CD4-positive, alpha-beta memory T cell (primary cell): ENCODE measurements at places on chromosomes 16 and 17. TPM values are rescaled to one million over a fixed set of nuclear protein-coding genes. Genes with fewer than 3 reads are reported as not detected.

CDT1 gene
- 0.17 TPM for total RNA-seq

CES4A gene
- total RNA-seq, result 19.8 TPM

KCNG4 gene
- not detected for total RNA-seq

SLFN14 gene
- not detected for total RNA-seq

SOST gene
- not detected for total RNA-seq

KRTAP9-2 gene
- not detected for total RNA-seq

GSPT1 gene
- 99.5 TPM for total RNA-seq

CCL16 gene
- not detected for total RNA-seq

TBX2 gene
- not detected for total RNA-seq

MAF gene
- 73.8 TPM for total RNA-seq

GRCh38 chr16:85179344-85180046 lies 67.2 kb upstream of the CIBAR2 start:
- no peak for DNase-seq

DNA sequence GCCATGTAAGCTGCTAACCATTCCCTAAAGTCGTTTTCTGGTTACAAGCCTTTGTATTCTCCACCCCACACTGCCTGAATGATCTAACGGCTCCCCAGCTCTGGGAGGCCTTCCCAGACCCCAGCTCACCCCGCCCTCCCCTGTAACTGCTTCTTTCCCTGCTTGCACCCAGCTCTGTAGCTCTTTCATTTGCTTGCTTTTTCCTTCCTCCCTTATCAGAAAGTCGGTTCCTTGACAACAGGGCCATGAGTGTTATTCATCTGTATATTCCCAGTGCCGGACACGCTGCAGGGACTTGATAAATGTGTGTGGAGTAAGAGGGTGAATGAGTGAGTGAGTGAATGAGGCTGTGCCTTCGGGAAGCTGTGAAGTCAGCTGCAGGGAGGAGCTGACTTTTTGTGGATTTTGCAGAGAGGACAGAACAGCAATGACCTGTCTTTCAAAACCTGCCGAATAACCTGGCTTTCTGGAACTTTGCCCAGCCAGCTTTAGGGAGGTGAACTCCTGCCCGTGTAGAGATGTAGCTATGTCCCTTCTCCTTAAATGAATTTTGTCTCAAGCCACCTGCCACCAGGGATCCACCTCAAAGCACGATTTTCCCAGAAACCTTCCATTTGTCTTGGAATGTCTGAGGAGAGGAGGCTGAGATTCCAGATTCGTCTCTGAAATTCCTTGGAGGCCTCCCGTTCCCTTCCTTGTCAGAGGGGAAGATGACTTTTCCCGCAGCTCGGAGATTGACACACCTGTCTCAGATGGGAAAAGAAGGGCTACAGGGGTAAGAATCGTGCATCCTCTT lies 20.0 kb upstream of the CACNG4 start:
- DNase-seq, result no peak

GRCh38 chr16:28967156-28967555 lies 7.4 kb upstream of the SPNS1 start:
- DNase-seq, result no peak

DNA sequence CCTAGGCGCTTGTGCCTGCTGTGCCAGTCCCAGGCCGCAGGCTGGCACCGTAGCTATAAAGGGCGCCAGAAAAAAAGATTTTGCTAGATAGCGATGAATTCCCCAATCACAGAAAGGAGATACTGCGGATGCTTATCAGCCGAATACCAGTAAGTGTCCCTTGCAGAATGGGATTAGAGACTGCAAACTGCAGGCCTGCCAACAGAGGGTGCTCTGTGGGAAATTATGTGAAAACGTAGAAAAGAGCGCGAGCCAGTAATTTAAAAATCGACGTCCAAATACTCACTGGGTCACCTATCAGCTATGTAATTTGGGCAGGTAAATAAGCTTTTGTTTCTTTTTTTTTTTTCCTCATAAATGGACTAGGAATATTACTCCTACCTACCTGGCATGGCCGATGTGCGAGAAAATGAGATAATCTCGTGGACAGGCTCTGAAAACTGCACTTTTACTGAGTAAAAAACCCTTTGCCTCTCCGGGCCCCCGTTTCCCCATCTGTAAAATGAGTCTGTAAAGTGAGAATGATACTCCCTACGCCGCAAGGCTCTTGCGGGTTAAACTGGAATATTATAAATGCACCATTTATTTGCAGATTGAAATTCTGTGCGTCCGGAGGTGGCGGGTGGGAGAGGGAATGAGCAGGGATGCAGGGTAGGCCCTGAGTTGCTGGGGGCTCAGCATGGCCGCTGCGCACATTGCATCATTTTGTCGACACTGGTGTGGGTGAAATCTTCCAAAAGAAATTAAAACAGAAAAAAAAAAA lies 1.2 kb upstream of the COG1 start:
- peak; percentile 63 for DNase-seq

DNA sequence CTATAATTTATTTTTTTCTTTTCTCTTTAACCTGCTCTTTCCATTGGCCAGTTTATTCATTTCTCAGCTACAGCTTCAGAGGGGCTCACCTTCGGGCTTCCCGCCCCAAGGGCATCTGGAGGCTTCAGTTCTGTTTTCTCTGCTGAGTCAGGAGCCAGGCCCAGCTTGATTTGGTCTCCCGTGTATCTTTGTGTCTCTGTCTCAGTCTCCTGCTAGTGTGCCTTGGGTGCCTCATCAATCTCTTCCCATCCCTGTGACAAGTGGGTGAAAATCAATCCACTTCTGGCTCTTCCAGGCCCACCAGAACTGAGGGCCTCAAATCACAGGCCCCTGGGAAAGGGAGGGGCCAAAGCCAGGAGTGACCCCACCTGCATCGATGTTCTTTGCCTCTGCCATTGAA lies 72.1 kb downstream of the CCDC182 start:
- DNase-seq, result no peak

DNA sequence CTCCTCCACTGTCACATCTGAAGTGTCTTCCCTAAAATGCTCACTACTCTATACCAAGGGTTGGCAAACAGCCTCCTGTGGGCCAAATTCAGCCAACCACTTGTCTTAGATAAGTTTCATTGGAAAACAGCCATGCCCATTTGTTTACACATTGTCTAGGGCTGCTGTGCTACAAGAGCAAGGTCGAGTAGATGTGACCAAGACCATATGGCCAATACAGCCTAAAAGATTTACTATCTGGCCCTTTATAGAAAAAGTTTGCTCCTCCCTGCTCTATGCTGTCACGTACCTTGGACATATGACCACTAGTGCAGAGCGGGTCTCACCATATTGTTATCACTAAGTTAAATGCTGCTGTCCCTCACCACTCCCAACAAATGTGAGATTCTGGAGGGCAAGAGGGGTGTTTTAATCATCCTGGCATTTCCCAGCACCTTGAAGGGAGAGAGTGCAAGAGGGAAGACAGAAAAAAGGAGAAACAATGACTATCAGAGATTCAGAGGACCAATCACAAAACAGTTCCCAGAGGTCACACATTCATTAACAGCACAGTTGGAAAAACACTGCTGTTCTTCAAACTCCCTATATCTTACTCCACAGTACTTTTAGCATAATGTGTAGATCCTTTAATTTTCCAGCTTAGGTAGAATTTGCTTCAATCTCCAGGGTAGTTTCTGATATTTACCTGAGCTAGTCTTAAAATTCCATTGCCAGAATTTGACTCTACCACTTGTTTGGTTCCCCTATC lies 13.2 kb downstream of the LSM12 start:
- DNase-seq, result no peak

DNA sequence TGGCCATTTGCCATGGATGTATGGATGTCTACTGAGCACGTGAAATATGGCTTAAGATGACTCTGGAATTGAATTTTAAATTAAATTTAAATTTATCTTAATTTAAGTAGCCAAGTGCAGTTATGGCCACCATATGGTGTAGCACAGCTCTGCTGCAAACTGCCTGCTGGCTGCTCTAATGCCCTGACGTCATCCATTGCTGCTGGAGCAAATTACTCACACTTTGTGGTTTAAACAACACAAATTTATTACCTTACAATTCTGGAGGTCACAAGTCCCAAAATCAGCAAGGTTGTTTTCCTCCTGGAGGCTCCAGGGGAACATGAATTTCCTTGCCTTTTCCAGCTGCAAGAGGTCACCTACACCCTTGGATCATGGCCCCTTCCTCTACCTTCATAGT lies 679.3 kb upstream of the EEF2KMT start:
- no peak for DNase-seq

GRCh38 chr17:43661699-43662412 lies at the start of gene MEOX1:
MEOX1 (minus strand) TSS chr17:43661922; CDS start chr17:43661534, 388 bp downstream.
- DNase-seq, result no peak

- DNase-seq, result no peak
Observed at GRCh38 chr17:18925187-18925586, 26.8 kb upstream of the SLC5A10 start.

- no peak for DNase-seq
Observed at GRCh38 chr16:77408607-77409006, 26.2 kb downstream of the ADAMTS18 start.

DNA sequence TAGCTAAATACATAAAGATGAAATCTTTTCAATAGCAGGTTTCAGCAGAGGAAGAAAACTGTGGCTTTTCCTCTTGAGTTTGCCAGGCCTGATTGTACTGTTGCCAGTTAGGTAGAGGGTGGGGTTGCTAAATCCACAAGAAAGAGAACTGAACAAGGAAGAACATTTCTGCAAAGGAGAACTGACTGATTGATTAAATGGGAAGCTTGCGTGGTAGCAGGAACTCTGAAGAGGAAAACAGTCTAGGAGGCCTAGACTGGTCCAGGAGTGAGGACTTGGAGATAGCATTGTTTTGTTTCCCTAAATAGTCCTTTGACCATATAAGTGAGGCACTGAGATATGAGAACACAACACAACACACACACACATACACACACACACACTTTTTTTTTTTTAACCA lies 18.8 kb downstream of the LRRC36 start:
- no peak for DNase-seq

DNA sequence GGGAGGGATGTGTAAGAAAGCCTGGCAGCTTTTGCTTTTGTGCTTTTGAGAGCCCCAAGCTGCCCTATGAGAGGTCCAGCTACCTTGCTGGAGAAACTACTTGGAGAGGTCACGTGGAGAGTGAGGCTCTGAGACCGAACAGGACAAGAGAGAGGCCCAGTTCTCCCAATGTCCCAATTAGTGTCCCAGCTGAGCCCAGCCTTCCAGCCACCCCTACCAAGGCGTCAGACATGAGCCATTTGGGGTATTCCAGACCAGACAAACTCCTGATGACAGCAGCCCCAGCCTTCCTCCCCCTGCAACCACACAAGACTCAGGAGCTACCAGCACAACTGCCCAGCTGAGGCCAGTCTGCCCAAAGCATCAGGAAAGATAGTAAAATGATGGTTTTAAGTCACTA lies 35.0 kb downstream of the NKD1 start:
- DNase-seq, result no peak

GRCh38 chr17:8489841-8490240 lies 54.2 kb downstream of the NDEL1 start:
- DNase-seq, result no peak

DNA sequence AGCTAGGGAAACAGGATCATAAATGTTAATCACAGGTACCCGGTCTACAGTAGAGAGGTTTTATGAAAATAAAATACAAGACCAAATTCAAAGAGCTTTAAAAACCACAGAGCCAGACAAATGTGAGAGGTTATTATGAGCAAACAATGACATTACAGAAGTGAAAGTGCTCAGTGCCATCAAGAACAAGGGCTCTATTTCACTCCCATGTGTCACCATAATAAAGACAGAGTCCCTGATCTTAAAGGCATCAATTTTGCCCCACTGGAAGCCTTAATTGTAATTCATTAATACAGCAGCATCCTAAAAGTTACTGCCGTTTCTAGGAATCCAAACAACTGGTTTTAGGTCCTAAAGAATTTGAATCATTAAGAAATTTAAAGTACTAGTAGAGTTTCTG lies 43.7 kb upstream of the CDRT4 start:
- DNase-seq, result no peak

- DNase-seq, result no peak
Observed at GRCh38 chr17:81416612-81417011, 21.4 kb downstream of the BAHCC1 start.

- DNase-seq, result no peak
Observed at GRCh38 chr17:9929871-9930270, 24.8 kb upstream of the RCVRN start.

- no peak for DNase-seq
Observed at GRCh38 chr17:31418773-31419350, 27.4 kb downstream of the RAB11FIP4 start.

GRCh38 chr16:49684696-49685095 lies 171.2 kb downstream of the ZNF423 start:
- DNase-seq, result no peak

GRCh38 chr16:8945626-8946296 lies 17.9 kb downstream of the USP7 start:
- DNase-seq, result no peak

DNA sequence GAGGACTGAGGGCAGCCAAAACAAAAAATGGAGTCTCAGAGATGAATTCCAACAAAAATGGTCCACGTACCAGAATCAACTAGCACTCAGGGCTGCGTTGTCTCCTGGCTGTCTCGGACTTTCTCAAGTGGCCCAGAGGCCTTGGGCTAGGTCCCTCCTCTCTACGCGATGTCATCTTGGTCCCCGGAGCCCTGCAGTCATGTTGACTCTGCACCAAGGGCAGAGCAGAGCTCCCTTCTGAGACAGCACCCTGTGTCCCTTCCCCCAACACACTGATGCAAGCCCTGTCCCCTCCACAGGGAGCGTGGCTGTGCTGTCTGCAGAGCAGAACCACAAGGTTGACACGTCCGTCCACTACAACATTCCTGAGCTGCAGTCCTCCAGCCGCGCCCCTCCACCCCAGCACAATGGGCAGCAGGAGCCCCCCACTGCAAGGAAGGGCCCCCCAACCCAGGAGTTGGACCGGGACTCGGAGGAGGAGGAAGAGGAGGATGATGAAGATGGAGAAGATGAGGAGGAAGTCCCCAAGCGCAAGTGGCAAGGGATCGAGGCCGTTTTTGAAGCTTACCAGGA lies 20.8 kb downstream of the GINS2 start:
- DNase-seq, result no peak

DNA sequence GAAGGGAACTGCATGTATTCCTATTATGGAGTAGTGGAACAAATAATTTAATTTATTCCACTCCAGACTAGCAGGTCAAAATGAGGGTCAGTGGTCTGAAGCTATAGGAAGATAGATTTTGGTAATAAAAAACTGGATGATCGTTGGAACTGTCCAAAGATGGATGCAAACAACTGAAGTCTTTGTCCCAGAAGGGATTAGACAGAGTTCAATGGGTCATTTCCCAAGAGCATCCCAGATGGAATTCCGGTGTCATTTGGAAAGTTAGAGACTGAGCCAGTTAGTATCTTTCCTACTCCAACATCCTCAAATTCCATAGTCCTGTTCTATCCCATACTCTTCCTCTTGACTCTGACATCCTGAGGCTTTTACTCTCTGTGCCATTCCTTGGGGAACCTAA lies 22.8 kb upstream of the TOX3 start:
- DNase-seq, result no peak

- no peak for DNase-seq
Observed at GRCh38 chr17:12510535-12510934, 155.2 kb upstream of the MYOCD start.

GRCh38 chr16:23276821-23277220 lies 25.3 kb upstream of the SCNN1B start:
- no peak for DNase-seq
